ENCODE measurements at places on chromosomes 6 and 20. TPM values are rescaled to one million over a fixed set of nuclear protein-coding genes. Genes with fewer than 3 reads are reported as not detected.

Gene NRN1
- polyA plus RNA-seq: 28.1 TPM

Gene DLK2
- 2.8 TPM for polyA plus RNA-seq

Gene HLA-DQB1
- polyA plus RNA-seq: 1.6 TPM

- DNase-seq: no peak
Observed at GRCh38 chr6:161547617-161548016, 273.8 kb upstream of the AGPAT4 start.

DNA sequence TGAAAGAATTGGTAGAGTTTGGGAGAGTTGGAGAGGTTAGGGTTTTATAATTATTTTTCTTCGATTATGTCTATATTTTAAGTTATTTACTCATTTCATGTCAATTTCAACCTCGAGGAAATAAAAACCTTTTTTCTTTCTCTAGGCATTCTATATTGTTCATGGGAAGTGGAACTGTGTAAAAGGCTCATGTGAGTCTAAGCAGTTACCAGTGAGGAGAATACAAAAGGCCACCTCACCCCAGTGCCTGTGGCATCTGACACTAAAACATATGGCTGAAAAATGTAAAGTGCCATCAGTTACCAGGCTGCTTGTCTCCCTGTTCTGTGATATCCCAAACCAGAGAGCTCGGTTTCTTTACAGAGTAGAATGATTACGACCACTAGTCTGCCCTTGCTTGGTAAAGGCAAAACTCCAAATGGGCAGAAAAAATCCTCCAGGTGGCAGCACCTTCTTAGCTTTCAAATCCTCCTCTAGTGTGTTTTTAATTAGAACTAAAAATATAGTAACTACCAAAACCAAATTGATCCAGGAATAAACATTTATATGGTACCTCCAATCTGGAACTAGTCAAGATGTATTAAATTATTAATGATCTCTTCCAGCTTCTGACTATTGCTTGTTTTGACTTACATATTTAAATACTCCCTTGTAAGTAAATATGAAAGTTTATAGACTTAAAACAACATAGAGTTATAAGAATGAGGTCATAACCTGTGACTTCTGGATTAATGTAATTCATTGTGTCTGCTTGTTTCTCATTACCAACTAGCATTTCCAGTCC, 122.6 kb upstream of the MCHR2 start:
- DNase-seq: no peak

- no peak for DNase-seq
Observed at GRCh38 chr6:10138917-10139316, 276.0 kb downstream of the TFAP2A start.

- DNase-seq: no peak
Observed at GRCh38 chr6:119347466-119348095, 2.0 kb downstream of the MAN1A1 start.

DNA sequence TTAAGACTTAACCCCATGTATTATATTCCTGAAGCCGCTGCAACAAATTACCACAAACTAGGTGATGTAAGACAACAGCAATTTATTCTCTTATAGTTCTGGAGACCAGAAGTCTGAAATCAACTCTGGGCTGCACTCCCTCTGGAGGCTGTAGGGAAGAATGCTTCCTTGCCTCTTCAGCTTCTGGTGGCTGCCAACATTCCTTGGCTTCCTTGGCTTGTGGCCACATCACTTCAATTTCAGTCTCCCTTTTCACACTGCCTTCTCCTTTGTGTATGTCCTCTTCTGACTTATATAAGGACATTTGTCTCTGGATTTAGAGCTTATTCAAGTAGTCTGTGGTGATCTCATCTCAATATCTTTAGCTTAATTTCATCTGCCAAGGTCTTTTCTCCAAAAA, 141.6 kb downstream of the DHX35 start:
- DNase-seq: no peak

DNA sequence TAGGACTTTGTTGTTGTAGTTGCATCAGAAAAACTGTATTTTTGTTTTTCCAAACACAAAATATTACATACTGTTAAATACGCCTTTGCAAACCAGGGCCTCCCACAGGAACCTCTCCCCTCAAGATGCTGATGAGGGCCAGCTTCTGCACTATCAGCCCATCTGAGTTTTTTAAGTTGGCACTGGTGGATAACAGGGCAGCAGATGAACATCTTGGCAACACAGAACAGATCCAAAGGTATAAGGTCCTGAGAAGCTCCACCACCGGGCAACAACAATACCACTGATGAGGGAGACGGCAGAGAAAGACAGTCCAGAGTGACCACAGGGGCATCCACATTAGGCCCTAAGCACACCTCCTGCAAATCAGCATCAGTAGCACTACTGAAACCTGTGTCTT, 177.7 kb downstream of the DLL1 start:
- no peak for DNase-seq

- DNase-seq: no peak
Observed at GRCh38 chr6:34172961-34173775, 27.3 kb upstream of the GRM4 start.
